Dermis blood vessel endothelial cell (primary cell): ENCODE measurements at places on chromosomes 6 and 20. TPM values are rescaled to one million over a fixed set of nuclear protein-coding genes. Genes with fewer than 3 reads are reported as not detected.

DNA sequence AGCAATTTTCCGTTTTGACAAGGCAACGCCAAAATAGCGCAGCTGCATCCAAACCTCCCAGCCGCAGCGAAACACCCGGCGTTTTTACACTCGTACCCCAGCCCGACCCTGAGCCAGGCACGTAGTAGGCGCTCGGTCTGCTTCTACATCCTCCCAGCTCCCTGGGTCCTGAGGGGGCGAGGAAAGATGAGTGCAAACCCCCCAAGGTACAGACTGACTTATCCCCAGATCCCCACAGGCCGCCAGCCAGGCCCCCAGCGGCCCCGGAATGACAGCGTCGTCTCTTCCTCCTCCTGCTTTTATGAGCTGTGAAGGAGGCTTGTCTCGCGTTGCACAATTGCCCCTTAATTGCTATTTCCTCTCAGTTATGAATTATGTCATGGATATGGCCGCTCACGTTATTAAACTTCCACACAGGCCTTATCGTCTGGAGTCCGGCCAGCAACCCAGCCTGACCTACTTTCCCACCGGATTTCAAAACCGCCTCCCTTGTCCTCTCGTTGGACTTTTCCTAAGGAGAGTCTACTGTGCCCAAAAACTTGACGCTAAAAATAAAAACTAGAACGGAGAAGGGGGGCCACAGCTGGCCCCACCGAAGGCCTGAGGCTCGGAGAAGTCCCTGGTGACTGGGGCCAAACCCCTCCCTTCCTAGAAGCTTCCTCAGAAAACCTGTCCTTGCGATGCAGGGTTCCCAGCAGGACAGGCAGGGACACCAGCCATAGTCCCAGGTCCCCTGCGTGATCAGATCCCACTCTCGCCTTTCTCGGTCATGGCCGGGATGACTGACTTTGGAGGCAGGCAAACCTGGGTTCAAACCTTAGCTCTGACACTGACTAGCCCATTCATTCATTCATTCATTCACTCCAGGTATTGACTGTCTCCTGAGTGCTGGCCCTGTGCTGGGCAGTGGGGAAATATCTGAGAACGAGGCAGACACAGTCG is 130.9 kb upstream of the PTPN1 start:
- peak; percentile 82 for DNase-seq

GRCh38 chr6:125919618-125920017 is 37.0 kb upstream of the HINT3 start:
- no peak for DNase-seq

GRCh38 chr20:25580711-25581110 is 4.6 kb downstream of the NINL start:
- DNase-seq: no peak

The FAM83D gene
- total RNA-seq: 23.5 and 67.6 TPM in 2 replicates

- no peak for DNase-seq
Observed at GRCh38 chr6:108764580-108764950, 83.7 kb upstream of the ARMC2 start.

- no peak for DNase-seq
Observed at GRCh38 chr6:76250666-76251065, 178.2 kb upstream of the IMPG1 start.
